Foreskin keratinocyte (primary cell): ENCODE measurements at places on chromosomes 5 and 9.

GRCh38 chr5:149719666-149720065 lies 10.4 kb upstream of the PPARGC1B start:
- DNase-seq, result peak; percentile 77

DNA sequence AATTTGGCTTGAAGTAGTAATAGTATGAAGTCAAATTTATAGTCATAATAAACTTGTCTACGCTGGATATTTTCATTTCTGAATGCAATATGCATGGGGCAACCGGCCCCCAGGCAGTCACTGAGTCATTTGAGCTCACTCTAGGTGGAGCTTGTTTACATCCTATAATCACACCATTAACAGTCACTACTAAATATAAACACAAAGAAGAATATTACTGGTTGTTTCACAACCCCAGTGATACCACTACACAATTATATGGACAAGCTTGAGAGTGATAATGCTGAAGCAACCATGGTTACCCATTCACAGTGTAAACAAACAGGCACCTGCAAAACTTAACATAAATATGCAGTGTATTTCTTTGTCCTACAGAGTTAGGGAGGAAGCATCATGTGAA lies 68.7 kb downstream of the MARCHF3 start:
- peak; percentile 73 for DNase-seq

GRCh38 chr5:154528005-154528594 lies 50.1 kb upstream of the HAND1 start:
- no peak for DNase-seq

- DNase-seq, result peak; percentile 98
Measured at GRCh38 chr9:100428871-100429654, 2.1 kb downstream of the MSANTD3 start.

DNA sequence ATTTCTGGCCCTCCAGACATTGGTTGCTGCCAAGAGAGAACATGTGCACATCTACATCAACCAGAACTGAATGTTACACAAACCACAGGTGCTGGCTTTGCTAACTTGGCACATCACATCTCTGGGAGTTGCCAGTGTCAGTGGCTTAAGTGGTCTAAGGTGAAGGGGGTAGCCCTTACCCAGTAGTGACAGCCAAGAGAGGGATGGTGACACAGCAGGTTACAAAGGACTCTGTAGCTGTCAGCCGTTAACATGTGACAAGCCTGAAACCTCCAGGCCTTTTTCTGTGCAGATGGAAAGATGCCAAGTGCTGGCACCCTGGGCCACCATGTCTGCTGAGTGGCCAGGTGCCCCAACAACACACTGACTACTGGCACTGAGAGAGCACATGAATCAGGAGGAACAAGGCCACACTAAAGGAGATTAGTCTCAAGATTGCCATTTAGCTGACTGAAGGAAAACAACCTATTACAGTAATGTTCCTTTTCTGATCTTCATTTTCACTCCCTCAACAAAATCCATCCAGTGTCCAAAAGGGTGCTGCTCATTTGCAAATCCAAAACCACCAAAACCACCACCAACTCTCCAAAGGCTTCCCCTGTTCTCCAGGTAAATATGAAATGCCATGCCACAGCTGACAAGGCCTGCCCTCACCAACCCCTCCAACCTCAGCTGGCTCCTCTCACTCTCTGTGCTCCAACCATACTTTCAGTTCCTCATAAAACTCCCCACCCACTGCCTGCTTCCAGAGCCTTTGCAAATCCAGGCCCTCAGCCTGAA lies 20.2 kb downstream of the SIL1 start:
- DNase-seq, result no peak

GRCh38 chr9:124887832-124888231 lies 25.9 kb downstream of the ARPC5L start:
- DNase-seq, result no peak

- no peak for DNase-seq
Measured at GRCh38 chr5:932628-933250, 40.1 kb downstream of the TRIP13 start.

GRCh38 chr5:53984971-53985370 lies 325.4 kb downstream of the ARL15 start:
- DNase-seq, result no peak

- no peak for DNase-seq
Measured at GRCh38 chr5:172167895-172168294, 20.1 kb downstream of the STK10 start.

DNA sequence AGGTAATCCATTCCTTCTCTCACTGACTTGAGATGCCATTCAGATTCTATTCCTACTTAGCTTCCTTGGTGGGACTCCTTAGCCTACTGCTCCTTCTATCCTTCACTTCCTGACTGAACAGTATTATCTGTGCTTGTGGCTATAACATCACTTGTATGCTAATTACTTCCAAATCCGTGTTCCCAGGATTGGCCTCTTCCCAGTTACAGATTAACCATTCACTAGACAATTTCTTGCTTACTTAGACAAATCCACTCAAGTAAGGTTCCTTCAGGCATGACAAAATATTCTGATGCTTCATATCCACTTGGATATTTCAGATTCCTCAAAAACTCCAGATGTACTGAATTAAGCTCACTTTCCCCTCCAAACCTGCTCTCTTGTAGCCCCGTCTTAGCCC lies 18.3 kb downstream of the LIFR start:
- DNase-seq, result no peak

- no peak for DNase-seq
Measured at GRCh38 chr9:130629443-130630070, 34.8 kb upstream of the PRDM12 start.

GRCh38 chr9:21513431-21513830 lies 31.3 kb upstream of the IFNE start:
- no peak for DNase-seq

GRCh38 chr5:166576323-166576722 lies 1715.1 kb upstream of the WWC1 start:
- no peak for DNase-seq

DNA sequence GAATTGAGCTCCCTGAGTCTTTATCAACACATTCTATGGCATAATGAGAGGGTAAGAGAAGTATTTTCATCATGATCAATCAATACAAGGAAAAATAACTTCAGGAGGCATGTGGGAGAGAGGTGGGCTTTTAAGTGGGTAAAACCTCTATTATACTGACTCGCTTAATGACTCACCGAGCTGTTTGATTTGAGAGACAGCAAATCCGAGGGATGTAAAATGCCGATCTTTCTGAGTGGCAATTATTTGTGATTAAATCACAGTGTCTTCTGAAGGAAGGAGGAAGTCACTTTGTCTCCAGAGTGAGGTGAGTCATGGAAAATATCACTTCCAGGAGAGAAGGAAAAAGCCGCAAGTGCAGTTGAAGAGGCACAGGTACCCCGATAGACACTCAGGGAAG lies 320.4 kb downstream of the DRD1 start:
- DNase-seq, result no peak

- DNase-seq, result no peak
Measured at GRCh38 chr9:70472268-70473249, 58.1 kb upstream of the KLF9 start.

GRCh38 chr5:65078331-65078730 lies 309.6 kb downstream of the CWC27 start:
- no peak for DNase-seq

- no peak for DNase-seq
Measured at GRCh38 chr5:149931992-149932436, 12.6 kb downstream of the PDE6A start.

- peak; percentile 89 for DNase-seq
Measured at GRCh38 chr5:126449751-126450271, 26.6 kb downstream of the GRAMD2B start.

GRCh38 chr9:82651474-82651873 lies 411.5 kb downstream of the RASEF start:
- DNase-seq, result no peak

DNA sequence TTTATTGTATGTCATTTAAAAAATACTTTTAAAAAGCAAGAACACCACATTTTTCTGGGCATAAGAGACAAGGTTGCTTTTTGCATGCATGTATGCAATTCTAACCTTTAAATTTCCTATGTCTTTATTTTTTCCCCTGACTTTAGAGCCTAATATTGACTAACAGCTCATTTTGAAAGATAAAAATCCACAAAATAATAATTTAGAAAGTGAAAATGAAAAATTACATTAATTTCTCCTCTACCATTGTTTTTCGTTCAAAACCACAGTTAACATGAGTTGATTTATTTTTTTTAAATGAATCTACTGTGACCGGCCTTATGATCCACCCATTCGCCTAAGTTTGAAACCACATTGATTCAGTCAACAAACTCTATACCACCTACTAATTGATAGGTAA lies 137.5 kb upstream of the CDKN2B start:
- DNase-seq, result no peak

GRCh38 chr9:8331507-8332330 lies 532.1 kb upstream of the DMAC1 start:
- DNase-seq, result no peak

- DNase-seq, result no peak
Measured at GRCh38 chr9:88544245-88544644, 9.3 kb downstream of the NXNL2 start.

- DNase-seq, result peak; percentile 59
Measured at GRCh38 chr5:176714067-176714466, 66.8 kb downstream of the TSPAN17 start.

DNA sequence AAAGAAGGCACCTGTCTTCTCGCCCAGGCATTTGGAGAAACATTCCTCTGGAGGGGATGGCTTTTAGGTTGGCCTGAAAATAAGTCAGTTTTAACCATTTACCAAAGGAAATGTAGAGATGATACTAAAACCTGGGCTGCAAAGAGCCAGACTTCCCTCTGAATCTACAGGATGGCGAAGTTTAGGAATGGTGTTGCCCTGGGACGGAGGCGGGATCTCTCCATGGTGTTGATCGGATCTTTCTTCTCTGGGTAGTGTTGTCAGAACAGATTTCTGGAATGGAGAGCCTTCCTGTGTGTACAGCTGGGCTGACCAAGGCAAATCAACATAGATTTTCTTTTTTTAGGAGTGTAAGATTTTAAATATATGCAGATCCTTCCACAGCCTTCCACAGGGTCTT lies 159.2 kb downstream of the PDZD2 start:
- no peak for DNase-seq

GRCh38 chr5:28580616-28581015 lies 1542.2 kb upstream of the CDH9 start:
- DNase-seq, result peak; percentile 34

- no peak for DNase-seq
Measured at GRCh38 chr5:31641575-31641974, 2.6 kb downstream of the PDZD2 start.

GRCh38 chr9:131275332-131276093 lies 797 bp downstream of the FAM78A start:
- DNase-seq, result no peak

- no peak for DNase-seq
Measured at GRCh38 chr9:71885467-71885866, 25.5 kb downstream of the ABHD17B start.

DNA sequence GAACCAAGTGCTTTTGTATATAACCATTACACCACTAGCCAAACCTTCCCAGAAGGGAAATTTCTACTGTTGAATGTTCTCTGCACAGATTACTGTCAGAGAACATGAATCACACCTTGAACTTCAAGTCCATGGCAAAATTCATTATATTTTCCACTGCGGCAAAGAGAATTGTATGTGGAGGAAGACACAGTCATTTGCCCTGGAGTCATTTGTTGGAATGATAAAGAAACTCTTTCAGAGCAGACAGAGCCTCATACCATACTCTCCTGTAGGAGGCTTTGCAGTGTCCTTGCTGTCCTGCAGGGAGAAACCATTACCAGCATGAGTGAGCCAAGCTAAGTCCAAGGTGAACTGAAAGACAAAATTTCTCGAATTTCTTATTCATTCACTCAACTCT lies 369.0 kb downstream of the ARHGEF28 start:
- peak; percentile 96 for DNase-seq

DNA sequence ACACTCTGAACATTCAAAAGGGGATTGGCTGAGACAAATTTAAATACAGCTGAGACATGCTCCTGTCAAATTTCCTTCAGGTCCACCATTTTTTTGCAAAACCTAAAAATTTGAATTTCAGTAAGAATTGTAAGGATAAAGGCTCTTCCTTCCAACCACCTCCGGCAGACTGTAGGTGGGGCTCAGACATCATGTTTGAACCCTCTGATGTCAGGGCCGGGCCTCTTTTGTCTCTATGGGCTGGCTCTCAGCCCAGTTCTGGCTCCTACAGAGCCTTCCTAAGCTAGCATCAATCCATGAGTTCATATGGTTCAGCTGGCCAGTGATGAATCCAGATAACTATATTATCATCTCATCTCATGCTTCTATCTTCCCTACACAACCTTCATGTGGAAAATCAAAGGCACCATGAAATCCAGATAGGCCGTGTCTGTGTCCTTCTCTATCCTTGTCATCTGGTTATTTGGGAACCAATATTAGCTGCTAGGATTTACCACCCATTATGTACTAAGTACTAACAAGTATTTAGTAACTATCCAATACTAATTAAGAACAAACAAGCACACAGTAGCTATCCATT lies 44.2 kb downstream of the NIPSNAP3B start:
- DNase-seq, result no peak

DNA sequence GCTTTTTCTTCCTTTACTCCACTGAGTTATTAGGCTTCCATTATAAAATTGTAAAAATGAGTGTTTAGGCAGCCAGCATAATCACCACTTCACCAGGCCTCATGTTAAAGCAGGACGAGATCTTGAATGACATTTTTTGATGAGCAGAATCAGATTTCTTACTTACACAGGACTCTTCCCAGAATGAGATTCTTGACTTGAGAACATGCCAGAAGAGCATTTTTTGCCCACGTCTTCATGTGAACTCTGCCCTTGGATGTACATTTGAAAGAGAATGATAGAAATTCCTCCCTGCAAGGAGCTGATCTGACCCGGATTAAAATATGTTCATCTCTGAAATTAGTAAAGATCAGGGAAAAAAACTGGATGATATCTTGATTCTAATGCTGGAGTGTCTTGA lies 212.1 kb upstream of the ADRA1B start:
- no peak for DNase-seq

DNA sequence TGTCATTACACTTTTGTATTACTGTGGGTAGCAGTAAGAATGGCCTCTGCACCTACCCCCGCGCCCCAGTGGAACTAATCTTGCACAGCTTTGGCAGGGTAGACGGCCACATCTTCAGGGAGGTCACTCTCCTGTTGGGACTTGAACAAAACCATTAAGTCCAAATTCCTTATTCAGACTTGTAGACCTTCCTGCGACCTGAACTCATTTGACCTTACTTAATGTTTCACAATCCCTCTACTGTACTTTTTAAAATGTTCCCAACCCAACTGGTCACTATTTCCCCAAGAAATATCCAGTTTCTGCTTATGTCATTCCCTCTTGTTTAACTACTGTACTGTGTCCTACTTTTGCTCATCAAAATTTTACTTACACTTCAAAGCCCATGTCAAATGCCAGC lies 5.3 kb upstream of the FAM120AOS start:
- no peak for DNase-seq

- DNase-seq, result no peak
Measured at GRCh38 chr9:97958812-97959511, 21.0 kb upstream of the HEMGN start.

- no peak for DNase-seq
Measured at GRCh38 chr9:112890106-112891081, at the start of gene SLC46A2. Gene SLC46A2 (minus strand): TSS chr9:112890876. CDS start chr9:112890681, 195 bp downstream.

DNA sequence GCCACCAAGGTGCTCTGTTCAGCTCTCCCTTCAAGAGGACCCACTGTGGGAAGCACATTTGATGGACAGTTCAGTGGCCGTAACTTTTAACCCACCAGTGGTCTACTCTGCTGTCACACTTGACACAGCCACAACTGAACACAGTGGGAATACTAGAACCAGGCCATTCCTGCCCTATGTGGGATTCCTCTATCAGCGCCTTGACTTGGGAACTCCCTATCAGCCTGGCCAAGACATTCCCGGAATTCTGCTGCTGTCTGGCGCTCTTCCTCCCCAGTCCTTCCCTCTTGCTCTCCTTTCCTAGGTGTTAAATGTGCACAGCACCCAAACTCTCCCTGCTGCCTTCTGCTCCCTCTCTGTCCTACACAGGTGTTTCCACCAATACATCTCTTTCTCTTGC lies 23.1 kb upstream of the SH3PXD2B start:
- no peak for DNase-seq
